EL (cell line): ENCODE measurements at places on chromosomes 2 and 18.

GRCh38 chr18:68417826-68418225 lies 297.1 kb downstream of the TMX3 start:
- peak; percentile 45 for DNase-seq

DNA sequence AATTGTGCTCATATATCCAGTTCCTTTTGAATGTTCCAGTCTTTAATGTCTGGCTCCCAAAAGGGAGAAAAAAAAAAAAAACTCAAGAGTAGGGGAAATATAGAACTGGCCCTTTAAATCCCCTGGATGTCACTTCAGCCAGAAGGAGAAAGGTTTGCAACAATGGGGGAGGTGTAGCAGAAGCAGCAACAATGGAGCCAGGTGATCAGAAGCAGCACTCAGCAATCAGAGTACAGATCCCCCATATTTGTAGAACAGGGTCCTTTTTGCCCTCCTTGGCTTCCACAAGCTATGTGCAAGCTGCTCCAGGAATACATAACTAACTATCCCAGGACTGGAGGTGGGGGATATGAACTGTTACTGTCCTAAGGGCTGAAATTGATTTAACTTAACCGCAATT lies 25.8 kb upstream of the ZNF397 start:
- no peak for DNase-seq

GRCh38 chr2:85243101-85244072 lies 84.4 kb downstream of the TGOLN2 start:
- no peak for DNase-seq

DNA sequence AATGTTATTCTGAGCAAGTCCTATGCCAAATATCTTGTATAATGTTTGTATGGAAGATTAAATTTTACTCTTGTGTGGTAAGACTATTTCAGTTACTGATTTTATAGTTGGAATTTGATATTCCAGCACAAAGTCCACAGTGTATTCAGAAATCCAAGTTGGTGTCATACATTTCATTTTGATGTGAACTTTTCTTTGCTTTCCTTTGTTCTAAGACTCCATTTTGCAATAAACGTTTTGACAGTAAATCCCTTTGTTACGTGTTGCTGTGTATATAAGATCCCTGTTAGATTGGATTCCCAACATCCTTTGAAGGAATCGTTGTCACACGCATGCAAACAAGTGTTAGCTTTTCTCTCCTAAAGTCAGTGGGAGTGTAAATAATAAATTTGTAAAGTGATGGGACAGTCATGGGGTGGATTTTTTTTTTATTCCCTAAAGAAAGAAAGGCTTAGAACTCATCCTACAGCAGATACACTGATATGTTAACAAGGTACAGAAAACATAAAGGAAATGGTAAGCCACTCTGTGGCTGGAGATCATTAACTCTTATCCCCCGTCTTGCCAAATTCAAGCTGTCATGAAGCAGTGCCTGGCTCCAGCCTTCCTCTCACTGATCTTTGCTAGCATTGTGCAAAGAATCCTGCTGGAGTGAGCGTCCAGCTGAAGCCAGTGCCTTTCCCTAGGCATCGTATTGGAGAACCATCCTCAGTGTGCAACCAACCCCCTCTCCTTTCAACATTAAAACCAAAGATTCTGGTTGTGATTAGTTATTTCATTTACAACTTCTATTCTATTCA lies 127.6 kb upstream of the CDCA7 start:
- DNase-seq = no peak

GRCh38 chr2:63301481-63301880 lies 250.9 kb downstream of the OTX1 start:
- no peak for DNase-seq

DNA sequence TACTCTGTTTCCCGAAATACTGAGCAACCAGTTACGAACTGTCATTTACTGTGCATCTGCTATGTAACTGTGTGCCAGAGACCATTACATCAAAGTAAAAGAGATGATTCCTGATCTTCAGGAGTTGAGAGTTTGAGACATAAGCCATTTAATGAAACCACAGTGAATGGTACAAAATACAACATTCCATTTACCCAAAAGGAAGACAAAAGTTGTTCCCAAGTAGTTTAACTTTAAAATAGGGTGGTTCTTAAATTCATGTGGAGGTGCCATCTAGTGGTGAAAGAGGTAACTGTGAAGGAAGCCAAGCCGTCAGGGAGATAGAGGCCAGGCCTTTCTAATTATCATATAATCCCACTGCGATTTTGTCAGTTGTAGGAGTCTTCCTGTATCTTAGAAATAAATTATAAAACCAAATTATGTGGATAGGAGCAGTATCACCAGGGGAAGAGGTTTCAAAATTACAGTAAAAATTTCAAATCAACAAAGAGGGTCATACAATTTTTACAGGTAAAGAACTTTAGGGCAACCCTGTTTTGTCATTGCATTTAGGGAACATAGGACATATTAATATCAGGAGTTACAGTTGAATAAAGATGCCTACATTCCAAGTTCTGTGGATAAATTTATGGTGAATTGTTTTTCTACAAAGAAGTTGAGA lies 67.7 kb downstream of the EPAS1 start:
- DNase-seq = peak; percentile 69

- no peak for DNase-seq
Observed at GRCh38 chr2:239767021-239767905, 257.9 kb downstream of the NDUFA10 start.

DNA sequence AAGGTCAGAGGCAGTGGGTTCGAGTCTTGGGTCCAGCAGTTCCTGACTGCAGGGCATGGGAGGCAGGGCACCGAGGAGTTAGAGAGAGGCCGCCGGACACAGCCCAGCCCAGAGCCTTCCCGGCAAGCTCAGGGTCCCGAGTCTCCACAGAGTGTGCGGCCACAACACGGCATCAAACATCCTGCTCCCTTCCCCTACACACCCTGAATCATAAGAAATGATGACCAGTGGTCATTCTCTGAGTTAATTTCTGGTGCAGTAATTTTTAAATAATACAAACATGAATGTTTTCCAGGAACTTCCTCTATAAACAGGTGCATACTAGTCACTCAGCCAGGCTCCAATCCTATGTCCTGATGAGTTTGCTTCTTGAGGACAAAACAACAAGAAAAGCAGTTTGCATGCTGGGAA lies 118.0 kb downstream of the PXDN start:
- no peak for DNase-seq

DNA sequence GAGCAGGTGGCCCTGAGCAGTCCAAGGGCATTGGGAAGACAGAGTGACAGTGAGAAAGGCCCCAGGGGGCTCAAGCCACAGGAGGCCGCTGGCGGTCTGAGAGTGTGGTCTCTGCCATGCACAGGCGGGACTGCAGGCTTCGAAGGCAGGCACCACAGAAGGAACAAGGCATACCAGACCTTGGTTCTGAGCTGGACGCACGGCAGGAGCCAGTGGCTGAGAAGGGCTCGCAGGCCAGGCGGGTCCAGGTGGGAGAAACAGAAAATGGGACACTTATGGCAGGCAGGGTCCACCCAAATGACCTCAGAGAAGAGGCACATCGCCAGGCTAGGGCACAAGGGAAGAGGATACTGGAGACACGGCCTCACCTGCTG lies 14.9 kb downstream of the HJURP start:
- DNase-seq = no peak
